ENCODE measurements at places on chromosomes 4 and X. TPM values are rescaled to one million over a fixed set of nuclear protein-coding genes. Genes with fewer than 3 reads are reported as not detected.

Gene GALNTL6
- polyA plus RNA-seq, result not detected

GRCh38 chrX:109635146-109635545 lies 10.2 kb upstream of the KCNE5 start:
- no peaks in the 10 kb centered on the region for H3K27me3 ChIP-seq
- no peaks in the 10 kb centered on the region for H3K36me3 ChIP-seq
- no peaks in the 10 kb centered on the region for H3K4me1 ChIP-seq

Gene TEX11
- not detected for polyA plus RNA-seq

Gene KCTD8
- polyA plus RNA-seq, result 0.21 TPM

Gene PLS3
- 293 TPM for polyA plus RNA-seq
